Activated T-cell treated with anti-CD3 and anti-CD28 coated beads for 48 hours (primary cell): ENCODE measurements at places on chromosomes 5 and 9.

GRCh38 chr5:153489611-153490010, 859 bp upstream of the GRIA1 start:
- no peak for DNase-seq

DNA sequence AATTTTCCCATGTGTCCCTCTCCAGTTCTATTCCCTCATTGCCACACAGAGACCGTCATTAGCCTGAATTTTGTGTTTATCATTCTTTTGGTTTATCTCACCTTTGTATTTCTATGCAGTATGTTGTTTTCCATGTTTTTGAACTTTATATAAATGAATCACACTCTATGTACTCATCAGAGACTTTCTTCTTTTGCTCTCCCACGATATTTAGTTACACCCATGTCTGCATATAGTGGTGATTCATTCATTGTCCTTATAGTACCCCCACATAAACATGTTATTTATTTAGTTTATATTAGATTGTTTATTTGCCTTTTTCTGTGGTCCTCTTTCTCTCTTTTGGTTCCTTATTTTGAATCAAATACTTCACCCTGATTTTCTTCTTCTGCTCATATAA, 199.7 kb downstream of the FSTL4 start:
- no peak for DNase-seq

- peak; percentile 21 for DNase-seq
Observed at GRCh38 chr5:154756009-154756867, 1.1 kb downstream of the LARP1 start.

- peak; percentile 39 for DNase-seq
Observed at GRCh38 chr5:58794875-58795274, 212.0 kb downstream of the RAB3C start.

- DNase-seq = no peak
Observed at GRCh38 chr5:58912116-58912515, 329.2 kb downstream of the RAB3C start.

DNA sequence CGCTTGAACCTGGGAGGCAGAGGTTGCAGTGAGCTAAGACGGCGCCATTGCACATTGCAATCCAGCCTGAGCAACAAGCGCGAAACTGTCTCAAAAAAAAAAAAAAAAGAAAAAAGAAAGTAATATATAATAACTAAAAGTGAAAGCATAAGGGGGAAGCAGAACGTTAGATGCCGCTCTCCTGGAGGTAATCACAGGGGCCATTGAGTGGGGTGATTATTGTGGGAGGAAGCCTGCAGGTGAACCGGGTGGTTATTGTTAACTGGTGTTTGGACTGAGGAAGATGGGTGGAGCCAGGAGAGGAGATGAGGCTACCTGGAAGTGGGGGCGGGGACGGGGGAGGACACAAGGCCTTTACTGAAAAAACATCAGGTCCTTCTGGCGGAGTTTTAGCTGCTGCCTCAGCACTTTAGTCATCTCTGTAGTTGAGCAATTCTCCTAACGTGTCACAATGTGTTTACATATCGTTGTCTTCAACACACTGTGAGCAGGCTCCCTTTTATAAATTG, 5.3 kb upstream of the TJP2 start:
- DNase-seq = peak; percentile 58

GRCh38 chr5:172420235-172420939, 33.9 kb downstream of the SH3PXD2B start:
- no peak for DNase-seq

- DNase-seq = no peak
Observed at GRCh38 chr9:116152390-116152789, 1.2 kb upstream of the PAPPA start.

DNA sequence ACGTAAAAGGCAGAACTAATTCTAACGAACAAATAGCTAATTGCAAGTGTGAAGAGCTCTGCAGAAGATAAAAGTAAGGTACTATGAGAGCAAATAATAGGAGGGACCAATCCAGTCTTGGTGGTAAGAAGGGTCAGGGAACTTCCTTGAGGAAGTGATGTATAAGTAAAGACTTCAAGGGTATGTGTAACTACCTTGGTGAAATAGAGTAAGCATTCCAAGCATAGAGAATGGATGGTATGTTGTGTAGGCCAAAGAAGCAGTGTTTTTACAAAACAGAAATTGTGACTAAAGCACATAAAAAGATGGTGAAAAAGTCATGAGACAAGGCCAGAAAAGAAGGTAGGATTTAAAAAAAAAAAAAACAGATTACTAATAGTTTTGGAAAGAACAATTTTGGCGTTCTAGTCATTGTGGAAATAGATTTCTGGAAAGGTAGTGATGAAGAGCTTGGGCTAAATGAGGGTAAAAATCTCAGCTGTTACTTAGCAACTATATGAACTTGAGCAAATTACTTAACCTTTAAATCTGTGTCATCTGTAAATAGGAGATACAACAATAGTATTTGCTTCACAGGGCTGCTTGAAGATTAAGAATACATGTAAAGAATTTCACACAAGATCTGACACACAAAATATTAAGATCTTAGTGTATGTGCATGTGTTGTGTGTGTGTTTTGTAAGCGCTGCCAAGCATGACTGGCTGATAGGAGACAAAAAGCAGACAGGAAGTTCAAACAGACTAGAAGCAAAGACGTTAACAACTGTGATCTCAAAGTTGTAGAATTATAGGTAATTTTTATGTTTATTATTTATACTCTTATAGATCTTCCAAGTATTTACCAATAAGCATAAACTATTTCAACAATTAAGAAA, 73.5 kb downstream of the NR6A1 start:
- DNase-seq = no peak
